ENCODE measurements at places on chromosomes 2 and 18.

GRCh38 chr18:13470516-13471197 lies 252.1 kb downstream of the LDLRAD4 start:
- DNase-seq, result no peak

- DNase-seq, result no peak
These were observed 65.0 kb upstream of the NPAS2 start for GRCh38 chr2:100754951-100755350.

DNA sequence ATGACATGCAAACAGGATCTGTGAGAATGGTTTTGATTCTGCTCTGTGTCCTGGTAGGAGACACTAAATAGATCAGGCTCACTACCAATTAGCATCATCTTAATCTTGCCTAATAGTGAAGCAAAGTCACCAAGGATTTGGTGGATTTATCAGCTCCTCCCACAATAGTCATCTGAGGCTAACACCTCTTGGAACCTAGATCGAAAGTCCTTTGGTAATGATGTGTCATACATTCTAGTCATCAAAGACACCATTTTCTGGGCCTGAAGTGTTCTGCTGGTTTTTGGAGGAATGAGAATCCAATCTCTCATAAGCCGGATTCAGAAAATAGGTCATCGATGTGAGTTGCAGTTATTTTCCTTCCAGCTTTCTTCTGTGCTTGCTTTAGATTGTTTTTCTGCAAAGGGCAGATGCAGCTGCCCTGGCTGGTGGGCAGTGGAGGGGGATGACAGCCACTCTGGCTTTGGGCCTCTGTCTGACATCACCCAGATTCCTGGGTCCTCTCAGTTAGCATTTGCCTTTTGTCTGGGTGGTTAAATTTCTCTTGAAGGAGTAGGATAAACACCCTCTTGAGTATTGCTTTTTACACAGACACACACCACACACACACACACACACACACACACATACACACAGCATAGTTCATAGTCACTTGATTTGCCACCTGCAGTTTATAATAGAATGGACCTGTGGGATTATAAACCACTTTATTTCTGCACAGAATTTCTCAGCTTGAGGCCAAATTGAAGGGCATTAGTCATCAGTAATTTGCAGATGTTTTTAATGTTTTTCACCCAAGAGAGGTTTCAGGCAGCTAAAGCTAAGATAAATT lies at the start of gene MYO3B:
TSS of gene MYO3B (plus strand) at position 198 of the 832 bp plus-strand sequence. CDS start at position 339, 141 bp downstream.
- DNase-seq, result no peak

GRCh38 chr2:19642501-19642900 lies 259.3 kb downstream of the TTC32 start:
- no peak for DNase-seq

GRCh38 chr2:207253666-207254345 lies 88.1 kb upstream of the KLF7 start:
- no peak for DNase-seq

- DNase-seq, result no peak
These were observed 128.9 kb upstream of the ASB18 start for GRCh38 chr2:236393101-236393500.

GRCh38 chr18:59083136-59083818 lies 56.4 kb upstream of the SEC11C start:
- no peak for DNase-seq

- no peak for DNase-seq
These were observed 11.6 kb downstream of the RAMP1 start for GRCh38 chr2:237870754-237871651.

- peak; percentile 32 for DNase-seq
These were observed 4.9 kb upstream of the PNO1 start for GRCh38 chr2:68152681-68153347.

GRCh38 chr18:43236921-43237320 lies 40.4 kb downstream of the SYT4 start:
- DNase-seq, result no peak

- no peak for DNase-seq
These were observed 500.2 kb downstream of the FBXO15 start for GRCh38 chr18:73647391-73647790.

DNA sequence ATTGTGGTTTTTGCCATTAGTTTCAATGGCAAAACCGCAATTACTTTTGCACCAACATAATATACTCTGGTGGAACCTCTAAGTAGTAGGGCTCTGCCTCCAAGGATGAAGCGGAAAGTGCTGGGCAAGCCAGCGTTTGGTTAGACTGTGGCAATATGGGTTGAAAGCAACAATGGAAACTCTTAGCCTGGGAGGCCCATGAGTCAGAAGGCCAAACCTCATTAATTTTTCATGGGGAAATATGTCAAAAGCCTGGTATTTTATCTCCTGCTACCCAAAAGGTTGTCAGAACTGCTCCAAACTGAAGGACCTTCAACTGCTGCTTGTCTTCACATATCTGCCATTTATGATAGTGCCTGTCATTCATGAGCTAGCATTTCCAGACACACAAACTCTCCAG lies 179.1 kb upstream of the CYP26B1 start:
- no peak for DNase-seq

Data from Jurkat, Clone E6-1 (cell line).